ENCODE measurements at places on chromosomes 6 and 20.
A peak's percentile ranks its signal among the peaks of the same experiment; 100 is the strongest.

- DNase-seq, result no peak
These were observed 1.2 kb downstream of the DCBLD1 start for GRCh38 chr6:117483645-117484016.

DNA sequence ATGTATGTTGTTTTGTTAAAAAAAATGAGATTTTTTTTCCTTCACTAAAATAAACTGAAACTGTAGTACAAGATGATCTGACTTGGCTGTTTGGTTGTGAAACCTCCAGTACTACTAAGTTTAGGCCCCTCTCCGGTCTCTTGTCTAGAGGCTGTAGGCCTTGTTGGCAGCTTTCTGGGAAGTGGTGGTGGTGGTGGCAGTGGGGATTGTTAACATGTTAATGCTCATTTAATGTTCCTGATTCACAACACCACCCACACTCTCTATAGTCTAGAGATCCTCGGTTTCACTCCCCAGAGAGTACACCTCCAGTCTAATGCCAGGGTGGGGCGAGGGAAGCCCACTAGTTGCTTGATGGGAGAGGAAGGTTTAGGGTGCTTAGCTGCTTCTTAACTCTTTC is 24.1 kb downstream of the STK4 start:
- no peak for DNase-seq

DNA sequence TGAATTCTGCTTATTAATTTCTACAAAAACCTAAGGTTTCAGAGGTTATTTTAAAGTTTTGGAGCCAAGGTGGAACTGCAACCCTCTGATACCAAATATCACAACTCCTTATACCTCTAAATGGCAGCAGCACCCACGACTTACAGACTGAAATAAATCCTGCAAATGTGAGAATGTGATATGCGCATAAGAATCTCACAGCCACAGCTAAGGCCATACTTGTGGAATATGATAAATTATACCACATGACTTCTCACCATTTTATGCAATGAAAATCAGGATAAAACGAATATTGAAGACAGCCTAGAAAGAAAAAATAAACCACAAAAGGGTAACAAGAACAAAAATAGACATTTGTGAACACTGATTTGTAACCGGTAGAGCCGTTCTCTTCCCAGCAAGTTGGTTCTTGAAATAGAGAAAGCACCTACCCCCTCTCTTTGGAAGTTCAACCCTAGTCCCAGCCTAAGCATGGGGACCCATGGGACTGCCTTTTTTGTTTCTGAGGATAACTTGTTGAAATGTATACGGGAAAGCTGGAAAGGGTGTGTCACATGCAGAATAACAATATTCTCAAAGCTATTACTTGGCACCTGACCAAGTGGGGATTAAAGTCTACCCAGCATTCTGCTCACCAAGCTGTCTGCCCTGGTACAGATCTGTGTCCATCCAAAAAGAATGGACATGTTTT is 47.1 kb upstream of the MCM9 start:
- DNase-seq, result no peak

DNA sequence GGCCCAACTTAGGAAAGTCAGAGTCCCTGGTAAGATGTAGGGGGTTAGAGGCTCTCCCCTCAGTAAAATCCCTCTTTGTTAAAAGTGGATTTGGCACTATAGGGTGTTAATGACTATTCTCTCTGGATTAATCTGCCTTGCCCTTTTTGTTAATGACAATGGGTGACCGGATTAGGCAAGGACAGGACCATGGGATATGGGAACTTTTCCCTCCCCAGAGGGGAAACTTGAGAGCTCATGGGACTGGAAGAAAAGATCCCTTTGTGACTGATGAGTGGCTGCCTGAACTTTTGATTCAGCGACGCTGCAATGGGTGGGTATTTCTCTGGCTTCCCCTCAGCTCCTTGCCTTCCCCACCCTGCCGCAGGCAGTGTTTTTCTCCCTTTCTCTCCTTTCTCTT is 12.2 kb upstream of the TAAR9 start:
- no peak for DNase-seq

GRCh38 chr6:106501960-106502371 is 127.3 kb downstream of the RTN4IP1 start:
- no peak for DNase-seq

DNA sequence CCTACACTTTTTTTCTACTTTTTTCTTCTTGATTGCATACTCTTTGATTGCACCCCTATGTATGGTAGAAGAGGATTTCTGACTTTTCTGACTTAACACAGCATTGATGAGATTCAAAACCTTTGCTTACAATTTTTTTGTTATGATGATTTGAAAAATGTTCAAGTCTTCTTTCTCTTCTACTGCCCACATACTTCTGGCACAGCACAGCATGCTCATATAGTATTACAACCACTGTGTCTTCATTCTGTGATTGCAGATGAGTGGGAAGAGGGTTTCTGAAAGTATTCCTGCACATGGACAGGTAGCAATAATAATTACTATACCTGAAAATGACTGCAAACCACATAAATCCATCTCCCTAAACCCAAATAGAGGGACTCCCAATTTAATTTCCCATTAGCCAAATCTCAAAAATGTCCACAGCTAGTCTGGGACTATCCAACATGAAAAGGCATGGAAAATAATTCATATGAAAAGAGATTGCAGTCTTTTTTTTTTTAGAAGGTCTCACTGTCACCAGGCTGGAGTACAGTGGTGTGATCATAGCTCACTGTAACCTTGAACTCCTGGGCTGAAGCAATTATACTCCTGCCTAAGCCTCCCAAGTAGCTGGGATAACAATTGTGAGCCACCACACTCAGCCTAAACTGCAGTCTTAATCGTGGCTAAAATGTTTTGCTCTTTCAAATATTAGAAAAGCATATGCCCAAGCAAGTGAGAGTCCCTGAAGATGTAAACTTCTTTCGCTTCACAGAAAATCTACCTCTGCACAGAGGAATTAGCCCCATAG is 15.9 kb upstream of the TENT5A start:
- no peak for DNase-seq

DNA sequence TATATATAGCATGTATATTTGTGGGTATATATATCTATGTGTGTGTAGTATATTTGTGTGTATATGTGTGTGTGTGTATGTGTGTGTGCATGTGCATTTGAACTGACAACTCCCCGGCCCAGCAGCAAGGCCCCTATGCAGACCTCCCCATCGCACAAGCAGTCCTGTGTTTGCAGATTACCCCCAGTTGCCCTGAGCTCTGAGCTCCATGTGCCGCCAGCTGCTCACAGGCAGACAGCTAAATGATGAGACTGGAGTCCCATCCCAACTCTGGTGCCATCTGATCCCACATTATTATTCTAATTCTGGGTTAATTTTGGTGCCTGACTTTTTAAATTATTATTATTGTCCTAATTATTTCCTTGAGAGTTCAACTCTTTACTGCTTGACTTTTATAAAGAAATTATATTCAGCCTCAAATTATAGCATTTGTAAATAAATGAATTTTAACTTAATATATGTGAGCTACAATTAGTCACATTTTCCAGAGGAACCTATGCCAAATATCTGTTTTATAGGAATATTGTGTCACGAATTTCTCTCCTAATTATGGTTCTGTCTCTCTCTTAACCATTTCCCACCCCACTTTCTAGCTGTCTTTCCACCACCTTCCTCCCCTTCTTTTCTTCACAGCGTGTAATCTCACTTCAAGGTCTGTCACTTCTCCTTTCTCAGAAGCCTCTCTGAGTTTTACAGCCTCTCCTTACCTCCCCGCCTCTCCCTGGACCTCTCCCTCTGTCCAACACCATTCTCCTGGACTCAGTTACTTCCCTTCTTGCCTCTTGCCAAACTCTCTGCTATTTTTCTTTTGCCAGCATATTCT is 90.6 kb upstream of the SYNDIG1 start:
- DNase-seq, result no peak

GRCh38 chr6:134537146-134537555 is 219.2 kb upstream of the SGK1 start:
- DNase-seq, result no peak

GRCh38 chr6:27025351-27025750 is 222.2 kb upstream of the PRSS16 start:
- no peak for DNase-seq

DNA sequence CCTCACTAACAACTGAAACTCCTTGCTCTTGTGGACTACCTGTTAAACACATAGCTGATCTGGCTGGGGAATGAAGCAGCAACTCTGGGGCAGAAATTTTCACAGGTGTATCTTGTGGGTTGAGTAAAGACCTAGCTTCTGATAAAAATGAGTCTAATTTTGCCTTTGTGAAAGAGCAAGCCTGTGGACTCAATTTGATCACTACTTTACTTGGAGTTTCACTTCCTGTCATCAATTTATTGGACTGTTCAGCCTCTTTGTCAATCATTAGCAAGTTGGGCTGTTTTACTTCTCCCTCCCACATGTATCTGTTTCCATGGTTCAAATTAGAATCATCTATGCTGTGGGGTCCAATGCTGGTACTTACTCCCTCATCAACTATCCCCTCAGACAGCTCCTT is 29.6 kb upstream of the CRIP3 start:
- no peak for DNase-seq

DNA sequence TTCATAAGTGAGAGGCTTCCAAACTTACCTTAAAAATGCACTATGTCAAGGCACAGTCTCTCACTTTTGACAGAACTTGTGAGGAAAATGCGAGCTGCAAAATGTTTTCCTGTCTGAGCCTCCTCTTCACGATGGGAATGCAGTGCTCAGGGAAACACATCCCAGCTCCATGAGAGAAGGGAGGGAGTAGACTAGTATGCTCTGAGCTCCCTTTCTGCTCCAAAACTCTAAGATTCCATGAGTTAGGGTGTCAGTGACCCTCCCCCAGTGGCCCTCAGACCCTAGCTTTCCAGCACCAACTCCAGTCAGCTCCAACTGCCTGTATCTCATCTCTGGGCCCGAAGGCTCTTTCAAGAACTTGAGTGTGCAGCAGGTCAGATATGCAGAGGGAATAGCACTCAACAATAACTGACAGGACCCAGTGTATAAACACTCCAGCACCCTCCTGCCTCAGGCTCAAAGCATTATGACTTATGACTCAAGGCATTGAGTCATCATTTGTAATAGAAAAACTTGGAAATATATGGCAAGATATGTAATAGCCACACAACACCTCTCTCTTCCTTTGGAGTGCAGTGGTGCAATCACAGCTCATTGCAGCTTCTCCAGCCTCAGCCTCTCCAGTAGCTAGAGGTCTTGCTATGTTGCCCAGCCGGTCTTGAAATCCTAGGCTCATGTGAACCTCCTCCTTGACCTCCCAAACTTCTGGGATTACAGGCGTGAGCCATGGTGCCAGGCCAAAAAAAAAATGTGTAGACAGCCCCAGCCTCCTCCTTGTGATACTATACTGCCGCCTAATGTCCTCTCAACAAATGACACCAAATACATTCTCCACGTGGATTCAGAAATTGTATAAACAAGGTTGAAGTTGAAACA is 16.7 kb upstream of the ENTPD6 start:
- DNase-seq, result no peak

DNA sequence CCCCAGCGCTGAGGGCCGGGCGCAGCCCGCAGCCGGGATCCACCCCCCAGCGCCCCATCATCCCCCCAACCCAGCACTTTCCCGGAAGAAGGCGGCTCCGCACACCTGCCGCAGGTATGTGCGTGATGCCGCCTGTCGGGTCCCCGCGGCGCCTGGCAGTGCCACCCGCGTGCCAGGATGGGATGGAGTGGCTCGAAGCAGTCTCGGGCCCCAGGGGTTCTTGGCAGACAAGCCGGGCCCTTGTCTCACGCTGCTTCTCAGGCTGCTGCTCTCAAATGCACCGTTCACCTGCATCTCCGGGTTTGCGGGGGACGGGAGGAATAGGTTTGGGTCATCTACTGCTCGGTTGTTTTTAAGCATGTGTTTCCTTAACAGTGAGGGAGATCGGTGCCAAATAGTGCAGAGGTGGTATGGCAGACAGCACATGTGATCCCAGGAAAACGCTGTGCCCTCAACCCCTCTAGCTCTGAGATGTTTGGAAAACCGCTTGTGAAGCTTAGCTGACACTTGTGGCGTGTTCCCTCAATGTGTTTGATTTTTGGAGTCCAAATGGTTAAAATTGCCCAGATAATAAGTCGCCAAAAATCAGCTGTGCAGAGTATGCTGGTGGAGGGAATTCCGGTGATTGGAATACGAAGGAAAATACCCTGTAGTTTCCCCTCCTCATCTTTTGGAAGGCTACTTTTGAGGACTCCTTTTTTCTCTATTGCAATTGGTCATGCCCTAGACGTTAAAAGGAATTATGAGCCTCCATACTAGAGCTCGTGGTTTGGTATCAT is 926 bp downstream of the MYLIP start:
- DNase-seq, result peak; percentile 41

- DNase-seq, result no peak
These were observed 48.4 kb upstream of the CDYL start for GRCh38 chr6:4727671-4728435.

DNA sequence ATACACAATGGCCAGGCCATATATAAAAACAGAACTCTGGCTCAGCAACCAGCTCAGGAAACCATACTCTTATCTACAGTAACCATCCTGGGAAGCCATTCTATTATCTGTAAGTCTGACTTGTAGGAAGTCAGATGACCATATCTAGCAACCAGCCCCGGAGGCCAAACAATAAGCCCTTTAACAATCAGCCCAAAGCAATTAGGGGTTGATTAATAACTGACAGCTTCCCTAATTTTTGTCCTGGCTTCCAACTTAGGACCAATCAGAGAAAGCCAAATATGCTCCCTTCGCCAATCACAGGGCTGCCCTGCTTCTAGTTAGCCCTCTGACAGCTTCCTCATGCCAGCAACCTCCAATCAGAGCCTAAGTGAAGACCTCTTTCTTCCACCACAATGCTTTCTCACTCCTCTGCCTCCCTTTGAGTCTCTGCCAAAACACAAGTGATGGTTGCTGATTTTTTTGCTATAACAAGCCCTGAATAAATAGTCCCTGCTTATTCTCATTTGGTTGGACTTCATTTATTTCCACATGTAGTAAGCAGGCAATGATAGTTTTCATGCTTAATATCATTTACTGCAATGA is 37.8 kb upstream of the STXBP5 start:
- DNase-seq, result no peak

GRCh38 chr20:43032459-43032858 is 157.2 kb downstream of the PTPRT start:
- no peak for DNase-seq

- DNase-seq, result no peak
These were observed 478.0 kb downstream of the MMUT start for GRCh38 chr6:48985025-48985424.

- DNase-seq, result no peak
These were observed 27.3 kb upstream of the SPDEF start for GRCh38 chr6:34583461-34583860.

- DNase-seq, result no peak
These were observed 55.9 kb downstream of the IL22RA2 start for GRCh38 chr6:137117581-137117980.

DNA sequence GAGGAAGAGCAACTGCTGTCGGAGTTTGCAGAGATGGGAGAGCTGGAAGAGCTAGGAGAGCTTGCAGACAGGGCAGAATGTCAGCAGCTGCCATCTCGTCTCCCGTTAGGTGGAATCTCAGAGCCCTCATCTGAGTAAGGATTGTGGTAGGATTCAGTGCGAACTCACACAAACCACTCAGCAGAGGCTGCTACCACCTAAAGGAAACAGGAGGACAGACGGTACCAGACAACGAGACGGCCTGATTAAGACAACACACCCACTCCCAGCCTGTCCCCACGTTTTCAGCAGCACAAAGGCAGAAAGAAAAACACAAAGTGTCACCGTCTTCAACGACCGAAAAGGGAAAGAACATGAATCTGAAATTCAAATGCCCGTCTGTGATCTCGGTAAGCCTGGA is 4.1 kb downstream of the LEMD2 start:
- no peak for DNase-seq

- DNase-seq, result no peak
These were observed 105.0 kb downstream of the SYCP2 start for GRCh38 chr20:59828125-59829053.

- no peak for DNase-seq
These were observed 28.2 kb downstream of the TBC1D32 start for GRCh38 chr6:121305957-121306607.

GRCh38 chr6:162543221-162543620 is 184.3 kb downstream of the PRKN start:
- DNase-seq, result no peak
